Neural cell (in vitro differentiated cells): ENCODE measurements at places on chromosomes 3 and 15. TPM values are rescaled to one million over a fixed set of nuclear protein-coding genes. Genes with fewer than 3 reads are reported as not detected.

Gene SEMA7A
- polyA plus RNA-seq: 28.8 and 31.7 TPM in 2 replicates

Gene LRRC34
- 1.1 TPM in 1 of 2 replicates, not detected in the other for polyA plus RNA-seq

Gene ADCY5
- polyA plus RNA-seq: 7.7 and 8.4 TPM in 2 replicates

Gene FOXB1
- not detected in 2 replicates for polyA plus RNA-seq

Gene PLCL2
- 69.8 and 70.7 TPM in 2 replicates for polyA plus RNA-seq

Gene WNT7A
- polyA plus RNA-seq: 13.3 and 17.7 TPM in 2 replicates

Gene CCR9
- polyA plus RNA-seq: not detected in 2 replicates

Gene TIGIT
- 1.1 and 1.8 TPM in 2 replicates for polyA plus RNA-seq
